ENCODE measurements at places on chromosomes 12 and 14.

GRCh38 chr12:105876396-105876927, 262.3 kb downstream of the NUAK1 start:
- no peak for DNase-seq

DNA sequence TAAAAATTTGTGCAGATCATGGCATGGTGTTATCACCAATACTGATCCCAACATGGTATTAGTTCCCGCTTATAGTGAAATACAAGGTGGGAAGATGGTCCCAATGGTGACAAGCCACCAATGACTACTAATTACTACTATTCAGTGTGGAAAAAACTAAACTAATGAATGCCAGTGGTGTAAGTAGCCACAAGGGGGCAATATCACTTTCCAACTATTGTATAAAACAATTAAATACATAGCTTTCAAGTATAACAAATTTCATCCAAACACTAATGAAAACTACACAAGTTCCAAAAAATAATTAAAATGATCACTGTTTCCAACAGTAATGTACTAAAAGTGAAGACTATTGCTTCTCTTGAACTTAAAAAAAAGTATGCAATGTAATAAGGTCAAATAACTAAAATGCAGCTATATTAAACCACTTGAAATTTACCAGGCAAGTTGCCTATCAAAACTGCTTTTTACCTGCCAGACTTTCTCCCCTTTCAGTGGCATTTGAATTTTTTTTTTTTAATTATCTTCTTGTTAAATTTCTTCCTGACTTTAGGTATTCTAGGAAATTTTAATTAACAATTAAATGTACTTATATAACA, 58.0 kb downstream of the PAPLN start:
- no peak for DNase-seq

- no peak for DNase-seq
Measured at GRCh38 chr14:104230946-104231345, 92.6 kb downstream of the KIF26A start.

GRCh38 chr12:75556311-75556899, 45.0 kb upstream of the KRR1 start:
- no peak for DNase-seq

- DNase-seq, result no peak
Measured at GRCh38 chr12:48682927-48683326, 889 bp upstream of the KANSL2 start.
